Activated T-helper 17 cell treated with anti-CD3 and anti-CD28 coated beads, Interleukin-2, amount 50 U/mL, for 72 hours (primary cell): ENCODE measurements at places on chromosomes 2 and 18. TPM values are rescaled to one million over a fixed set of nuclear protein-coding genes. Genes with fewer than 3 reads are reported as not detected.

PLB1 gene
- 0.90 TPM for total RNA-seq

DNA sequence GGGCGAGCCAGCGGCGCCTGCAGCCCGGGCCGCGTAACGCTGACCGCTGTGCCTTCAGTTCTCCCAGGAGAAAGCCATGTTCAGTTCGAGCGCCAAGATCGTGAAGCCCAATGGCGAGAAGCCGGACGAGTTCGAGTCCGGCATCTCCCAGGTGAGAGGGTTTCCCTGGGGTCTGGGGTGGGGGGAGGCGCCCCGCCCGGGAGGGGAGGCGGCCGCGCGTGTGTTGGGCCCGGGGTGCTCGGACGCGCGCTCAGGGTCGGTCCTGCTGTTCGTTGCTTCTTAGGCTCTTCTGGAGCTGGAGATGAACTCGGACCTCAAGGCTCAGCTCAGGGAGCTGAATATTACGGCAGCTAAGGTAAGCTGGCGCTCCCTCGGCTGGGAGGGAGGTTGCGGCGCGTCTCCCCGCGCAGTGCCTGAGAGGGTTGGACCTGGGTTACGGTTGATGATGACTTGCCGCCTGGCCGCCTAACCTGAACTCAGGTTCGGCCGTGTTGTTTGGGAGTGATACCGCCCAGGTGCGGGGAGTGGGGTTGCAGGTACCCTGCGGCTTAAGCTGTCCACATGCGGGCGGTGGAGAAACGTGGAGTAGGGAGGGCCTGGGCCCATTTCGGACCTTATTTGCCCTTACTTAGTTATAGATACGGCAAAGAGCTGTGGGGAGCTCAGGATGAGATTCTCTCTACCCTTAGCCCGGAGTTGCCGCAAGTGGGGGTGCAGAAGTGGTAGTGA, 638 bp downstream of the RPS7 start:
- peak; percentile 56 for ATAC-seq

DNA sequence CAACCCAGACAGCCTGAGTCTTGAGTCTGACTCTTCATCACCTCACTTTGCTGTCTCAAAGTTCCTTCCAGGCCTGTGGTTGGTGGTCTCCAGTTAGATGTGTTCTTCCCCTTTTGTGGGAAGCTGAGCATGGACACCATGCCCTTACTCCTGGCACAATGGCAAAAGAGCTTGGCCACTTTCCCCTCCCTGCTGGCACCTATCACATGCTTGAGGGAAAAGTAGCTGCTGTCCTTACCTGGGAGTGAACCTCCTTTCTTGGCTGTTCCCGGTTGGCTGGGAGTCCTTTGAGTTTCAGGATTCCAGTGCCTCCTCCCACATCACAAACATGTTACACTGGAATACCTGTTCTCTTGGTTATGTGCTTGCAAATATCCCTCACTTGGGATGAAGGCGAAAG, 97.8 kb downstream of the GATA6 start:
- ATAC-seq, result no peak

- ATAC-seq, result peak; percentile 53
Observed at GRCh38 chr2:157443795-157444640, at the start of gene CYTIP. Gene CYTIP (minus strand): TSS chr2:157444089. CDS start chr2:157444020, 69 bp downstream.

- no peak for ATAC-seq
Observed at GRCh38 chr2:150759531-150759930, 272.1 kb upstream of the RND3 start.
